Ureter (tissue), 1 donor: ENCODE measurements at places on chromosomes 4 and X. TPM values are rescaled to one million over a fixed set of nuclear protein-coding genes. Genes with fewer than 3 reads are reported as not detected.

DNA sequence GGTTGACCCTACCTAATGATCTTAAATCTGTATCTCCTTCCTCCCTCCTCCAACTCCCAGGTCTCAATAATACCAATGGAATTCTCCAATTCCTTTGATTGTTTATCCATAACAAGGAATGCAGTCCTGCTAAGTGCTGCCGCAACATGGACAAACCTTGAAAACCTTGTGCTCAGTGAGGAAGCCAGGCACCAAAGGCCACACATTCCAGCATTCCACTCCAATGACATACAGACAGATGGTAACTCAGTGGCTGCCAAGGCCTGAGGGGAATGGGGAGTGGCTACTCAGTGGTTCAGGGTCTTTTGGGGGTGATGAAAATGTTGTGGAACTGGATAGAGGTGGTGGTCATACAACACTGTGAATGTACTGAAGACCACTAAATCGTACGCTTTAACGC lies 10.4 kb downstream of the HAUS7 start:
- DNase-seq, result no peak

GRCh38 chr4:30716158-30716557 lies 4.0 kb upstream of the PCDH7 start:
- no peak for DNase-seq

GRCh38 chr4:141652161-141652778 lies 15.9 kb downstream of the IL15 start:
- no peak for DNase-seq

DNA sequence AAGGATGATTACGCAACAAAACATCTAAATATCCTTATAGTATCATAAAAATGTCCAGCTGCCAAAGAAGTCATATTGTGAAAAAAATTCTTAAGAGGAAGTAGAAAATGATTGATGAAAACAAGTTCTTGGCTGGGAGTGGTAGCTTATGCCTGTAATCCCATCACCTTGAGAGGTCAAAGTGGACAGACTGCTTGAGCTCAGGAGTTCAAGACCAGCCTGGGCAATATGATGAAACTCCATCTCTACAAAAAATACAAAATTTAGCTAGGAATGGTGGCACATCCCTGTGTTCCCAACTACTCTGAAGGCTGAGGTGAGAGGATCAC lies 577.6 kb downstream of the KLHL13 start:
- DNase-seq, result no peak

DNA sequence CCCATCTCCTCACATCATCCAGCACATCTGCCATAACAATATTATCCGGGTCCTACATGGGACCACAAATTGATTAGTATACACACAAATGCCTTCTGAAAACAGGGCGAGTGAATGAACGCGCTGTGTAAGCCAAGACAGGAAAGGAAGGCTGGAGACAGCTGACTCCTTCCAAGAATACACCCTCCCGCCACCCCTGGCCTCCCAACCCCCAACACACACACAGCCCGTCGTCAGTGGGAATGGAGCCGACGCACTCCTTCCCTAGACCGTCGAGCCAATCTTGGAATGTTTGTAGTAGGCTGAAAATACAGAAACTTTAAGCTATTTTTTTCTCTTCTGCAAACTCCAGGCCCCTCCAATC lies 319 bp upstream of the MAGEH1 start:
- no peak for DNase-seq

- no peak for DNase-seq
These were observed 483 bp downstream of the USP27X start for GRCh38 chrX:49879656-49880277.

GRCh38 chr4:87880106-87880505 lies 47.3 kb downstream of the MEPE start:
- DNase-seq, result no peak

DNA sequence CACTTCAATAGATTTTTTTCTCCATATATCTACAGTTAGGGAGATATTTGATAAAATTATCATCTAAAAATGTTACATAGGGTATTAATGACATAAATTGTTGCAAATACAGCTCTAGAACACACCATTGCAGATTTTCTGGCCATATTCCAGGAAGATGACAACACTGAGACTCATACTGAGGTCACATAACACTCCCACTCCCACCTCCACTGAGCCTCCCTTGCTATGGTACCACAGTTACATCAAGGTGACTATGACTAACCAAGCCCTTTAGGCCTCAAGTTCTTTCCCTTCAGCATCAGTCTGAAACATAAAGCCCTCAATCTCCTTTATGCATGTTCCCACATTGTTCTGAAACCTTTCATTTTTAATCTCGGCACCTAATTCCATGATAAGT lies 932.0 kb upstream of the IGFBP7 start:
- DNase-seq, result no peak

DNA sequence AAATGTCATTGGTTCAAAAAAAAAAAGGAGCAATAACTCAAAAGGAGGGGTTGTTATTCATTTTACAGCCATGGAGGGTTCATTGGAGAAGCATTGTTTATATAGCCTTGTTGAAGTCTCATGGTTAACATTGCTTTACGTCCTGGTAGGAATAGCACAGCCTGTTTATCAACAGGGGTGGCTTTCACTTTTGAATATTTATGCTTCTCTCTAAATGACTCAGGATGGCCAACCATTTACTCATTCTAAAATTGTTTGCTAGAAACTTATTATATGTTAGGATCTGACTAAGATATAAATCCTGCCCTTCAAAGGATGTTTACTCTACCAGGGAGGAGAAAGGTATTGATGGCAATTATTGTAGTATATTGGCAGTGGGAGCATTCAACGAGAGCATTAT lies 534.1 kb upstream of the GALNTL6 start:
- no peak for DNase-seq

DNA sequence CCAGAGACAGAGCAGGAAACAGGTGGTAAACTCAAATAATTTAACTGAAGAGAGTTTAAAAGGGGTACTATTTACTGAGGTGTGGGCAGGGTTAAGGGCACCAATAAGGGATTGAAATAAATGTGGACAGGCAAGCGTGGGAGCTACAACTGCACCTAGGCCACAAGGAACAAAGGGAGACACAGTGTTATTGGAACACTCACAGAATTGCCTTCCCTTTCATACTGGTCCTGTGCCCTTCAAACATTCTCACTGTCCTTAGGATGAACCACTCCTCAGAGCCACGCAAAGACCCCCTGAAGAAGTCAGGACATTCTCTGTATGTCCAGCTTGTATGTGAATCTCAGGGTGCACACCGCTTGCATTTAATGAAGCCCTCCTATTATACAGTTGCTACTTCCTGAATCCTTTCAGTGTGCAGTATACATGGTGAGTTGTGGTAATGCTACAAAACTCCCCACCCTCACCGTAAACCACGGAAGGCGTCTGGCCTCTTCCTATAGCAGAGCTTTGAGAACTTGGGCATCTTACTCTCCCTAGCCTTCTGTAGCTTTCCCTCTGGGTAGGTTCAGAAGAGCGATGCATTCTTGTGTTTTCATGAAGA lies 9.6 kb upstream of the MRPL1 start:
- DNase-seq, result no peak

DNA sequence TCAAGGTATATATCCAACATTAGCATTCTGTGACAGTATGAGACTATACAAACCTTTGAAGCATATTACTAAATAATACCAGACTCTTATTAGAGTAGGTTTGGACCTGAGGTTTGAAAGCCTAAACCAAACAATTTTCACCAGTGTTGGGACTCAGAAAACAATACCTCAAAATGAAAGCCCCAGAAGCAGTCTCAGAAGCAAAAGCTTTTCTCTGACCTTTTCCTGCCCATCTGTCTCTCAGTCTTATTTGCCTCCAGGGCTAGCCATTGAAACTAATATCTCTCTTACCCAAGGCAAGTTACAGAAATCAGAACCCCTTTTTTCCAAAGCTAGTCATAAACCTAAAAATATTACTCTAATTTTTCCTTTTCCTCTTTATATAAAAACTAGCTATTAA lies 163.3 kb downstream of the PTCHD1 start:
- DNase-seq, result no peak

GRCh38 chr4:114349543-114350175 lies 248.9 kb upstream of the UGT8 start:
- DNase-seq, result no peak

DNA sequence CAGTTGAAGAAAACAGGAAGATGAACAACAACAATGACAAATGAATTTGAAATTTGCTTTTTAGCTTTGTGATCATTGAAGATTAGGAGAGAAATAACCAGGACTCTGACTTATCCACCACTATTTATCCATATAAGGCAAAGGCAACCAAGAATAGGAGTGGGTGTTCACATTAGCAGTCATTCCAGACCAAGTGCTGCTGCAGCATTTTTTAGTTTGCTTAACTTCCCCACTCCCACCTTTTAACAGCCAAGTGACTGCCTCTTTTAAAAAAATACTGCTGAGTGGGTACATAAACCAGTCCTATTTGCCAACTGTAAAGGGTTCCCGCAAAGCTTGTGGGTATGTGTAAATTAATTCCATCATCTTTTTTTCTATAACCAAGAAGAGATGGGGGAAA lies 230.9 kb downstream of the IQCM start:
- DNase-seq, result no peak

DNA sequence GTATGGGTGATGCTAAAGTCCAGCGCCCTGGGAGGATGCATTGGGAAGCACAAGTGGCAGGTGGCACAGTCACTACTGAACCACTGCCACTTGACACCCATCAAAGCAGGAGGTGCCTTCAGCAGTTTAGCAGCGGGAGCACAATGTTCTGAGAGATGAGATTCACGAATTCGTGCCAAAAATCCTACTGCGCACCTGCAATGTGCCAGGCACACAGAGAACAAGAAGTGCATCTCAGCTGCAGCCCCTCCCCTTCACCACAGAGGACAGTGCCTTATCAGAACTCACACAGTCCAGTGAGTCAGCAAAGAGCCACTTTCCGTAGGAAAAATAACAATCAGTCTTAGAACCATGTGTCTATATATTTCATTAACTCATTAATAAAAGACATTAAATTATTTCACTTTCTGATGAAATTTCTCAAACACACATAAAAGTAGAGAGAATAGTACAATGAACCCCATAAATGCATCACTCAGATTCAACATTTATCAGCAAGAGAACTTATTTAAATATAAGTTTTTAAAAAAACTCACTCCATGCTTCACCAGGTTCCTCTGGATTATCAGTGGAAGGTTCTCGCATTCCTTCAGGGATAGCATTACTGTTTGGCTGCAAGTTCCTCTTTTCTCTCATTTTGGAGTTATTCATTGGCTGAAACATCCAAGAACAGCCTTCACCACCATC lies 47.0 kb downstream of the BEND2 start:
- DNase-seq, result no peak

DNA sequence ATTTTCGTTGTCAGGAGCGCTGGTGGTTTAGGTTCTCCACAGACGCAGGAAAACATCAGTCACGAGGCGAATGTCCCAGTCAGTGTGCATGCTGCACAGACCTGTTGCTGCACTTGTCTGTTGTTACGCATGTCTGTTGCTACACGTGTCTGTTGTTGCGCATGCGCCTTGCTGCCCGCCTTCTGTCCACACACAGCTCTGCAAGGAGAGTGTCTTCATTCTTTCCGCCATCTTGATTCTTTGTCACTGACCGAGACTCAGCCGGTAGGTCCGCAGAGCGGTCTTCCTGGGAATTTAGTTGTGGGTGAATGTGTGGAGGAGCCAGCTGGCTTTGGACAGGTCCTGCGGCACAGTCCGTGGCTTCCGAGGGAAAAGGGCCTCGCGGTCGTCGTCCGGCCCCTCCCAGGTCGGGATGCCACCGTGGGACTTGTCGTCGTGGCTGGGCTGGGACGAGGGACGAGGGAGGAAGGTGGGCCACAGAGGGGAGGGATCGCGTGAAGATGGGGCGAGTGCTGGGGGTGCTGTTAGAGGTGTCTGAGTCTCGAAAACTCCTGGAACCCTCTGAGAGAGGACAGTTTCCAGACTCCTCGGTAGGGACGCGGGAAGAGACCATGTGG lies at the start of gene PAGE2B:
PAGE2B (plus strand) TSS at position 180 of the 617 bp plus-strand sequence. CDS start 1,012 bp downstream, outside the sequence.
- DNase-seq, result no peak

DNA sequence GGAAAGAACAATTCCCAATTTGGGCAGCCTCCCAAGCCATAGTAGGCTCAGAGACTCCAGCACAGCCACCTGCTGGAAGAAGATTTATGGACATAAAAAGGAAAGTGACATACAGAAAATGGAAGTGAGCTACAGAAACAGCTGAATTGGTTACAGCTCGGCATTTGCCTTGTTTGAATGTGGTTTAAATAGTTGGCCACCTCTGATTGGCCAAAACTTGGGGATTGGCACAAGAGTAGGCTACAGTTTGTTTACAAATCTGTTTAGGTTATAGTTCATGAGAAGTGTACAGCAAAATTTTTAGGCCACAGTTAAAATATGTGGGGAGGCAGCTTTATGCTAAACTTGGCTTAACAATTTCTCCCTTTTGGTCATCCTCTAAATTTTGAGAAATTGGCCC lies 150.4 kb downstream of the MAGEC1 start:
- no peak for DNase-seq

- DNase-seq, result no peak
These were observed 23.2 kb downstream of the APOO start for GRCh38 chrX:23884427-23885024.

- no peak for DNase-seq
These were observed 17.5 kb downstream of the STX18 start for GRCh38 chr4:4524364-4524763.

DNA sequence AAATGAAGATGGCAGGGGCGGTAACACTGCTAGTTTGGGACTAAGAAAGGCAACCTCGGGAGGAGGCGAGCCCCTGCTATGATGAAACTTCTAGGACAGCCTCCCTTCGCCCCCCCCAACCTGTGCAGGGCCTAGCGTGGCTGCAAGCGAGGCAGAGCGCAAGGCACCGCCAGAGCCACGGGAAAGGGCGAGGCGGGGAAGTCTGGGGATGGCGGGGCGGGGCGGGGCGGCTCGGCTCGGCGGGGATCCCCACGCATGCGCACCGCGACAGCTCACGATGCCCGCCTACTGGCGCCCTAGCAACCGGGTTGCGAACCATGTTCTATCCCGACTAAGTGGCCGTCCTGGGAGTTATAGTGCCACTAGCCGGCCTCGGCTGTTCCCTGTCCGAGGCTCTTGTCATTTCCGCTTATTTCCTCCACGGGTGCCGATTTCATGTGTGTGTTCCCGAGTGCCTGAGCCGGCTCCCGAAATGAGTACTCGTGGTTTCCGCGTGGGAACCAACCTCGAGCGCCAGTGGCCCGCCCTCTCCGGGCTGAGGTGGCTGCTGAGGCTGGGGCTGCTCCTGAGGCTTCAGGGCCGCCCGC lies 28.7 kb upstream of the RBMX start:
- peak; percentile 77 for DNase-seq

- no peak for DNase-seq
These were observed 240.9 kb downstream of the PALLD start for GRCh38 chr4:168737806-168738172.

- no peak for DNase-seq
These were observed 122.3 kb downstream of the ARHGAP10 start for GRCh38 chr4:147854154-147854553.

TRIM60 gene
- not detected for total RNA-seq

PDCL2 gene
- total RNA-seq, result not detected

BDH2 gene
- 41.4 TPM for total RNA-seq

WAS gene
- 4.8 TPM for total RNA-seq

FGFR3 gene
- 121 TPM for total RNA-seq

SULT1E1 gene
- total RNA-seq, result 6.0 TPM

CNGA2 gene
- total RNA-seq, result not detected

DNAJB14 gene
- total RNA-seq, result 44.1 TPM

FAAH2 gene
- total RNA-seq, result 9.1 TPM
